Aorta (tissue), 5 donors: ENCODE measurements at places on chromosomes 6 and 20. TPM values are rescaled to one million over a fixed set of nuclear protein-coding genes. Genes with fewer than 3 reads are reported as not detected.
A peak's percentile ranks its signal among the peaks of the same experiment; 100 is the strongest.

DNA sequence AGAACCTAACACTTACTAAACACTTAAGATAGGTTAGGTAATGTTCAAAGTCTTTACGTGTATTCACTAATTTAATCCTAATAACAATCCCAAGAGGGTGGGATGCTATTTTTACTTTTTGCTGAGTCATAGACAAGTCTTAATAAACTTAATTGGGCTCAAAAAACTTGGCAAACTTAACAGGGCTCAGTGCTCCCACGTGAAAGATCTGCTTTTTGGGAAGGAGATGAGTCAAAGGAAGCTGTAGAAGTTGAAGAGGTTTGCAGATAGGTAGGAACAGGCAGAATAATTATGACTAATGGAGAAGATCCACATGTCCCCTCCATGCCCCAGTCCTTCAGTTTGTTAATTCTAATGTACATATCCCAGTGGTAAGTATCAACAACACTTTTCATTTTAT is 44.5 kb upstream of the STMND1 start:
- no peaks in the 10 kb centered on the region for H3K36me3 ChIP-seq
- H3K4me3 ChIP-seq = no peak overlapping the region
- no peaks in the 10 kb centered on the region for H3K4me1 ChIP-seq
- no peak overlapping the region for H3K27ac ChIP-seq
- no peak for DNase-seq

DNA sequence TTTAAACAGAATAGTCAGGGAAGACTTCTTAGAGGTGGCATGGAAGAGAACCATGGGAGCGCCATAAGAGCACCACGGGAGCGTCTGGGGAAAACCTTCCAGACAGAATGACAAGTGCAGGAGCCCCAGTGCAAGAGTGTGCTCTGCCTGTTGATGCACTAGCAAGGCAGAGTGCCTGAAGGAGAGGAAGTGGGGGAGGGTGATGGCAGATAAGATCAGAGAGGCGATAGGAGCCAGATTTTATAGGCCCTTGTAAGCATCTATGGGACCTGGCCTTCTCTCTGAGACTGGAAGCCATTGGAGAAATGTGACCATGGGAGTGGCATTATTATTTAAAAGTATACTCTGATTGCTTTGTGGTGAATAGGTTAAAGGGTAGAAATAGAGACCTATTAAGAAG is 13.1 kb downstream of the FUCA2 start:
- no peaks in the 10 kb centered on the region for H3K27me3 ChIP-seq
- DNase-seq = no peak
- H3K4me3 ChIP-seq = no peak overlapping the region
- H3K4me1 ChIP-seq = no peaks in the 10 kb centered on the region
- no peaks in the 10 kb centered on the region for H3K36me3 ChIP-seq

DNA sequence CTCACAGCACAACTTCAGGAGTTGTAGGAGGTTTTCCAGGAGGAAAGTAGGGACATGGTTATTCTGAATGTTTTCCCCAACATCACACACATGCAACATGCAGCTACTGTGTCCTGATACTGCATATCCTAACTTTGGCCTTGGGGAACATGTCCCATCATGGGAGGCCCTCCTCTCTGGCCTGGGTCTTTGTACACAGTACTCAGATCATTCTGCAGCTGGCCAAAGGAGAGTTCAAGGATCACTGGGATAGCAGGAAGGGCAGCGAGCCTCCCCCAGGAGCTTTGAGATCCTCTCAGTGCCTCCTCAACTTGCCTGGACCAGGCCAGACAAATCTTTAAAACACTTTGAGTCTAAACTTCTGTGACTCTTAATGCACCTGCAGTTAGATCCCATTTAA is 12.9 kb downstream of the CASS4 start:
- H3K27me3 ChIP-seq = no peaks in the 10 kb centered on the region
- H3K4me3 ChIP-seq = no peak overlapping the region
- DNase-seq = no peak
- H3K36me3 ChIP-seq = no peaks in the 10 kb centered on the region
- no peaks in the 10 kb centered on the region for H3K4me1 ChIP-seq

GRCh38 chr6:118894425-118895260 is 691 bp downstream of the ASF1A start:
- H3K36me3 ChIP-seq = no peaks in the 10 kb centered on the region
- peaks cover 6% of the 10 kb centered on the region for H3K4me1 ChIP-seq
- H3K27ac ChIP-seq = peak overlapping the region; percentile 79
- H3K4me3 ChIP-seq = peak overlapping the region; percentile 82
- H3K27me3 ChIP-seq = no peaks in the 10 kb centered on the region

The NOTCH4 gene
- total RNA-seq = 64.4 TPM

The SNAP25 gene
- total RNA-seq = 10.9 TPM
